Amniotic stem cell (primary cell): ENCODE measurements at places on chromosomes 5 and 9.

DNA sequence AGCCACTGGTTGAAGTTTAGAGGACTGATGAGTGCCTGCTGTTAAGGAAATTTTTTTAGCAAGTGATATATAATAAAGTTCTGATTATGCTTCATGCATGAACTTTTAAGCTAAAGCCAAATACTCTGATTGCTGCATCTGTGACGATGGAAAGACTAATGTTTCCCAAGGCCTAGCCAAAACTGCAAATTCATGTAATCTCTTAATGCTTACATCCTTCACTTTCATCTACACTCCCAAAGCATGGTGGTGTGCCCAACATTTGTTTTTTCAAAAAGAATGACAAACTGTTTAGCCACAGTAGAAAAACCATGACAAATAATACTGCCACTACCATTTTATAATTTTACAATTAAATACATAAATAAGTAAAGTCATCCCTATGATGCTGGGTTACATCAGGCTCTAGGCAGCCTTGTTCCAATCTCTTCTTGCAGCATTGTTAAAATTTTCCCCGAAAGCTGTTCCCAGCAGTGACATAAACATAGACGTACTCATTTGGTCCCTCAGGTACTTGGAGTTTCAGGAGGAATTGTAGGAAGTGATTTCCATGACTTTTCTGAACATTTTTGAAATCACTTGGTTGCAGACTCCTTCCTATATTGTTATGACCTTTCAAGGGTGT, 625.3 kb upstream of the DMAC1 start:
- no peak for DNase-seq

DNA sequence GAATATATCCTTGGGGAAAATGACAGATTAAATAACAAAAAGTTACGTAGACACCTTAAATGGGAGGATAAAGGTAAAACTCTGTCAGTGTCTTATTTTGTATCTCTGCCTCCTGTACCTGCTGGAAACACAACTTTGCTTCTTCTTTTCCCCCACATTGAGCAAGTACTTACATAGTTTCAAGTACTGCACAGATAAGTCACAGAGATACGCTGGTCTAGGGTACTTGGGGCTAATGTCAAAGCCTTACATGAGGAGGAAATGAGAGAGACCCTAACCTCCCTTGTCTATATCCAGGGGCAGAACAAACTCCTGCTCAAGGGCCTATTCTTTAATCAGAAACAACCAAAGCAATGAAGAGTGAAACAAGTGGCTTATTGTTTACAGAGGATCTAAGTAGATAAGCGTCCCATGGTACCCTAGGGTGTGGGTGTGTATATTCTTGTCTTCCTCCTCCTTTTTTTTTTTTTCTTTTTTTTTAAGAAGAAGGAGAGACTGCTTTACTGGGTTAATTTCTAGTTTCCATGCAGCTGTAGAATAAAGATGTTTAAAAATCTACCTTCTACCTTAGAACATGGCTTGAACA, 43.1 kb downstream of the ELL2 start:
- DNase-seq: no peak

GRCh38 chr5:168169791-168170190, 121.7 kb upstream of the WWC1 start:
- DNase-seq: no peak

- no peak for DNase-seq
These were observed 155.3 kb downstream of the MACROH2A1 start for GRCh38 chr5:135243556-135244285.

GRCh38 chr9:93068956-93069355, 10.5 kb downstream of the SUSD3 start:
- no peak for DNase-seq

DNA sequence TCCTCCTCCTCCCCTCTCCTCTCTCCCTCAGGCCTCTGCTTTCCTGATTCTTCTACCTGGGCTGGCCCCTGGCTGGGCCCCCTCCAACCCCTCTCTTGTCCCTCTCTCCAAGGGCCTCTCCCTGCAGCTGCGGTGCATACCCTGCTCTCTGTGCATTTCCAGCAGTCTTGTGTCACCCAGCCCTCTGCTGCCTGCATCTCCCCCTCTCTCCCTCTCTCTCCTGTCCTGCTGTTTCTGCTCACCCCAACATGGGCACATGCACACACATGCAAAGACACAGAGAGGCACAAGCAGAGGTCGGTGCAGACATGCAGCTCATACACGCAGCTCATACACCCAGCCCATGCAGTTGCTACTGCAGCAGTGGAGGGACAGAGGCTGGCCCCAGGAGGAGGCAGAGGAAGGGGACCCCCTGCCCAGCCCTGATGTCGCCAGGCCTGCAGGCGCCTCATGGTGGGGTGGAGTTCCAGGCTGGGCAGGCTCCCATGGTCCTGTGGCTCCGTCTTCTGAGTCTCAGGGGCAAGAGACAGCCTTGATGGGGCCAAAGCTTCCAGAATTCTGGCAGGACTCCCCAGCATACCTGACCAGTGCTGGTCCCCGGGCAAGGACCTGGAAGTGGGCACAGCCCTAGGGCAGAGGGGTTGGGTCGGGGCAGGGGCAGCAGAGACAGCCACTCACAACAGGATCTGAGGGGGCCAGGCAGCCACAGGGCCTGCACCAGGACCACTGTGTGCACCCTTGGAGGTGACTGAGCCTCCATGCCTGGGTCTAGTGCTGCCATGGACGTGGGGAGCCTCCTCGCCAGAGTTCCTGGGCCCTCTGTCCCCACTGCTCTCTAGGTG, 216.9 kb downstream of the C9orf50 start:
- DNase-seq: no peak

GRCh38 chr5:84273517-84273883, 111.2 kb downstream of the EDIL3 start:
- no peak for DNase-seq

DNA sequence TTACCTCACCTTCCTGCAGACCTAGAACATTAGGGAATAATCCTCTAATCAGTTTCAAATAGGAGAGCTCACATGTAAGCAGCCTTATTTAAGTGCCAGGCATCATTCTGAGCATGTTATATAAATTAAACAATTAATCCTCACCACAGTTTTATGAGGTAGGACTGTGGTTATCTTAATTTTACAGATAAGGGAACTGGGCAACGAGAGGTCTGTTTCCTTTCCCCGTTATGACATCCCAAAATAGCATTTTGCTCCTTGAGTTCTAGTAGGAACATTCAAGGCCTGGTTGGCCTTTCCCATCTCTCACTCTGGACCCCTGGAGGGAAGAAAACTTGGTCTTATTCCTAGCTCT, 19.1 kb upstream of the IFNB1 start:
- DNase-seq: no peak

DNA sequence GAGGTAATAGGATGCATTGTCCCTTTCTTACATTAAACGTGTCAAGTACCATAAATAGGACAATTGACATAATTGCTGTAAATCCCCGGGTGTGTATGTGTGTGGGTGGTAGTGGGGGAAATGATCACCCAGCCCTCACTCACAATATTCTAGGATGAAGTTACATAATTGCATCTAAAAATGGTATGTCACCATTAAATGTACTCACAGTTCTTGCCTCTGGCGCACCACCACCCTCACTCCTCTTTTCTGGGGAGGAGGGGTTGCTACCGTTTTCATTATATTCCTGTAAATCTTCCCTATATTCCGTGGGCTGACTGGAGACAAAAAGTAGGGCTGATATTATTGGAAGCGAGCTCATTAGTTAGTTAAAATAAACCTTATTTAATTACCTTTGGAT, 563.8 kb downstream of the TLR4 start:
- no peak for DNase-seq

GRCh38 chr5:129541648-129542251, 81.7 kb downstream of the ADAMTS19 start:
- DNase-seq: peak; percentile 30
